ENCODE measurements at places on chromosomes 4 and X. TPM values are rescaled to one million over a fixed set of nuclear protein-coding genes. Genes with fewer than 3 reads are reported as not detected.

DNA sequence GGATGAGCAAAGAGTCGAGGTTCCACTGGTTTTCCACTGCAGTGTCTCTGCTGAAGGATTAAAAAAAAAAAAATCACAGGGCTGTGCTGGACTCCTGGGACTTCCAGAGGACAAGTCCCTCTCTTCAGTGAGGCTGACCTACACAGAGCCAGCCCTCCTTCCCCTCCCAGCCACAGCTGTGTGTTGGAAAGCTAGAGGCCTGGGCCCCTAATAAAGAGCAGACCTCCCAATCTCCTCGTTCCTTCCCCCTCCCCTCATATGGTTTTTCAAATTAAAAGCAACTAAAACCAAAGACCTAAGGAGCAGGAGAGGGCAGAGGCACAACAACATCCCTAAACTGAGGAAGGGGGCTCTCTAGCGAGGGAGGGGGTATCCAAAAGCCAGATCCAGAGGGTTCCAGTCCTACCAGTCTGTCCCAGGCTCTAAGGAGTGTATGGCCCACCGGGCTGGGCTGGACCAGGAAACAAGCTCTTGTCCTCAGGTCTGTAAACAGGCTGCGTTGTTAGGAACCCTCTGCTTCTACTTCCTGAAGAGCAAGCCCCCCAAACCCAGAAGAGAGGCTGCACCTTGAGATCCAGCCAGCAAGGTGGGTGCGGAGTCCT lies 4.0 kb upstream of the PDGFRA start:
- peaks cover 17% of the 10 kb centered on the region for H3K27me3 ChIP-seq
- peaks cover 22% of the 10 kb centered on the region for H3K4me1 ChIP-seq
- H3K27ac ChIP-seq, result no peak overlapping the region
- no peak overlapping the region for H3K4me3 ChIP-seq
- no peak for DNase-seq

DNA sequence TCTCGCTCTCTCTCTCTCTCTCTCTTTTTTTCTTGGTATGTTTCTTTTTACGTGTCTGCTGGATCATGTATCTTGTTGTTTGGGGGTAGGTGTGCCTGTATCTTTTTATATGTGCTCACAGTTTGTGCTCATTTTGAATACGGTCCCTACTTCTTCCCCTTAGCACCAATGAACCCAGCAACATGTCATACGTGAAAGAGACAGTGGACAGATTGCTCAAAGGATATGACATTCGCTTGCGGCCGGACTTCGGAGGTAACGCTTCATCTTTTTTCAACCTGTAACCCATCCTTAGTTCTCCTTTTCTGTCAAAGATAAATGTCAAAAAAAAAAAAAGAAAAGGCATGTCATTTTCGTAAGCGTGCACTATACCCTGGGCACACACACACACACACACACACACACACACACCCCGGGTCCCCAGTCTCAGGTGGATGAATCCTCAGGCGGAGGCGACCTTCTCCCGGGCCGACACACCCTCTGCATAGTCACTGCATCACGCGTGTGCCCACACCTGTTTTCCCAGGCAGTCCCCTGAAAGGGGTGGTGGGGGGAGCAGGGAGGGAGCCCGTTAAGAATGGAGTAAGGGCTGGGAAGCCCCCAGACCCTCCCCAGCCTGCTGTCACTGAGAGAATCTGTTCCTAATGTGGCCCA lies 511 bp downstream of the GABRB1 start:
- H3K27ac ChIP-seq, result no peak overlapping the region
- no peak for DNase-seq
- H3K4me1 ChIP-seq, result peaks cover 12% of the 10 kb centered on the region
- no peaks in the 10 kb centered on the region for H3K36me3 ChIP-seq

DNA sequence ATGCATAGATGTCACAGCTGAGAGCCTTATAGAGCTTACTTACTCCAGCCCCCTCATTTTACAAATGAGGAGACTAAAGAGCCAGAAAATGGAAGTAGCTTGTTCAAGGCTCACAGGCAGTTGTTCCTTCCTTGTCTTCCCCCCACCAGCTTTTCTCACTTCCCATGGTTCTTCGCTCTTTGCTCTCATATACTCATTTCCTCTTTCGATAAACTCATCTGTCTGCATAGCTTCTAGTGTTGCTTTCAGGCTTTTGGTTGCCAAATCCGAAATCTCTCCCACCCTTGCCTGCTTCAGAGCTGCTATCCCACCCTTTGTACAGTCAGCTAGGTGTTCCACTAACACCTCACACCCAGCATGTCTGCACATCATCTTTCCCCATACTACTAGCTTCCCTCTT lies 25.0 kb upstream of the GJB1 start:
- H3K27ac ChIP-seq, result peak overlapping the region; percentile 50
- DNase-seq, result peak; percentile 20
- H3K4me3 ChIP-seq, result peak overlapping the region; percentile 62
- H3K4me1 ChIP-seq, result no peaks in the 10 kb centered on the region
- no peaks in the 10 kb centered on the region for H3K36me3 ChIP-seq

GRCh38 chr4:25252230-25253070 lies 18.6 kb downstream of the PI4K2B start:
- H3K36me3 ChIP-seq, result peaks cover 18% of the 10 kb centered on the region
- DNase-seq, result no peak
- H3K27me3 ChIP-seq, result no peaks in the 10 kb centered on the region
- no peak overlapping the region for H3K27ac ChIP-seq
- H3K4me1 ChIP-seq, result no peaks in the 10 kb centered on the region

DNA sequence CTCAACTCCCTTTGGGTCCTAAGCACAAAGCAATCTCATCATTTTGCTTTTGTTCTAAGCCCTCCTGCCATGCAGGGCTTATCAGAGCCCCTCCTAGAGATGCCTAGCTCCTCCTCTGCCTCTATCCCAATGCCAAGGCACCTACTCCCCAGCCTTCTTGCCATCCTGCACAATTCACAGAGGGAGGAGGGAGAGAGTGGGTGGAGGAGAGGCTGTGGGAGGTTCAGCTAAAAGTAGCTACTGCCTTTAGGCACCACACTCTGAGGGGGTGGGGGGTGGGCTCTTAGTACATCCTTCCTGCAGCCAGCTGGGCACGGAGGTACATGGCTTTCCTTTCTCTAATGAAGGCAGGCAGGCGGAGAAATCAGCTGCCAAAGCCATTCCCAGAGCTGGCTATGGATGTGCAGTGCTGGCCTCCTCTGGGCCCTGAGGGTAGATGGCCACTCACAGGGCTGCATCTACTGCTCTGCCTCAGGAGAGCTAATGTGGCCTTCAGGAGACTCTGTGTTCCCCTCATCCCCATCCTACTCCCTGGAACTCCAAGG lies 40.1 kb downstream of the ARHGEF9 start:
- DNase-seq, result no peak
- H3K4me1 ChIP-seq, result peaks cover 18% of the 10 kb centered on the region
- H3K36me3 ChIP-seq, result no peaks in the 10 kb centered on the region
- no peak overlapping the region for H3K4me3 ChIP-seq

- H3K27me3 ChIP-seq, result no peaks in the 10 kb centered on the region
- H3K4me1 ChIP-seq, result no peaks in the 10 kb centered on the region
- no peak overlapping the region for H3K27ac ChIP-seq
- no peak for DNase-seq
- no peaks in the 10 kb centered on the region for H3K36me3 ChIP-seq
- H3K4me3 ChIP-seq, result no peak overlapping the region
Observed at GRCh38 chr4:65393078-65393477, 277.2 kb downstream of the EPHA5 start.

DNA sequence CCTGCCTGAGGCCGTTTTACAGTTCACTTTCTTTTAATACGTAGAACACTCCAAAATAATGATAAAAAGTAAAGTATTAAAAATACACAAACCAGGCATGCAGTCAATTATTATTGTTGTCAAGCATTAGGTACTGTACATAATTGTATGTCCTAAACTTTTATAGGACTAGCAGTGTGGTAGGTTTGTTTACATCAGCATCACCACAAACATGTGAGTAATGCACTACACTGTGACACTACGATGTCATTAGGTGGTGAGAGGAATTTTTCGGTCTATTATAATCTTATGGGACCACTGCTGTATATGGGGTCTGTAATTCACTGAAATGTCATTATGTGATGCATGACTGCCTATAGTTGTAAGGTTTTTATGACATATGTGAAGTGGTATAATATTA lies 149.5 kb upstream of the SH3RF1 start:
- no peak overlapping the region for H3K4me3 ChIP-seq
- no peak overlapping the region for H3K27ac ChIP-seq
- no peaks in the 10 kb centered on the region for H3K27me3 ChIP-seq
- DNase-seq, result no peak

DNA sequence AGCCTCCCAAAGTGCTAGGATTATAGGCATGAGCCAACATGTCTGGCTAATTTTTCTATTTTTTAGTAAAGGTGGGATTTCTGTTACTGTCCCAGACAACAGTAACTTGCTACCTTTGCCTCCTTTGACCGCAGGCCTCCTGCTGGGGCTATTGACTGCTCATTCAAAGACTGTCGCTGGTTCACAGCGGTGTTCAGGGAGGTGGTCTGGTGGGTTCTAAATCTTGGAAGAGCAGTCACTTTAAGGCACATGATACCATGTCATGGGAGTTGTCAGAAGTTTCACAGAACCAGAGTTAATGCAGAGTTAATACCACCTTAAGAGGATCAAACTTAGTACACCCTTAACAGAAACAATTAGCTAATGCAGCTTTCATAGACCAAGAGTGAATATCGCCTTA lies 3.8 kb downstream of the ASMT start:
- H3K36me3 ChIP-seq, result no peaks in the 10 kb centered on the region
- no peak overlapping the region for H3K27ac ChIP-seq
- DNase-seq, result no peak
- H3K4me3 ChIP-seq, result no peak overlapping the region
- no peaks in the 10 kb centered on the region for H3K27me3 ChIP-seq
- peaks cover 11% of the 10 kb centered on the region for H3K4me1 ChIP-seq

DNA sequence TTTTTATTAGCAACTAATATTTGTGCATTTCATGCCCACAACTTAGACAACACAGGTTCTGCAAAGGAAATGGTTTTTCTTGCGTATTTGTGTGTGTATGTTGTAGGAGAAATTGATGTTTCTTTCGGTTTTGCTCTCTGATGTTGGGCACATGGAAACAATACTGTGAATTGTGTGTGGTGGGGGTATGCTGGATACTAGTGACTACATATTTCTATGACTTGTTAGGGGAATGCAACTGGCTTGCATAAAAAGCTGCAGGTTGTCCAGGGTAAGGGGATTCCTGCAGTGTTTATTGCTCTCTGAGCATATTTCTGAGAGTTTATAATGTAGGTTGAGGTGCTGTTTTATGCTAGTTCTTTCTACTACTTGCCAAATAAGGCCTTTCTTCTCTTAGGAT lies 11.6 kb downstream of the DLG3 start:
- H3K36me3 ChIP-seq, result no peaks in the 10 kb centered on the region
- peak; percentile 28 for DNase-seq
- no peak overlapping the region for H3K27ac ChIP-seq
- H3K4me1 ChIP-seq, result peaks cover 11% of the 10 kb centered on the region
- H3K4me3 ChIP-seq, result peak overlapping the region; percentile 57

DNA sequence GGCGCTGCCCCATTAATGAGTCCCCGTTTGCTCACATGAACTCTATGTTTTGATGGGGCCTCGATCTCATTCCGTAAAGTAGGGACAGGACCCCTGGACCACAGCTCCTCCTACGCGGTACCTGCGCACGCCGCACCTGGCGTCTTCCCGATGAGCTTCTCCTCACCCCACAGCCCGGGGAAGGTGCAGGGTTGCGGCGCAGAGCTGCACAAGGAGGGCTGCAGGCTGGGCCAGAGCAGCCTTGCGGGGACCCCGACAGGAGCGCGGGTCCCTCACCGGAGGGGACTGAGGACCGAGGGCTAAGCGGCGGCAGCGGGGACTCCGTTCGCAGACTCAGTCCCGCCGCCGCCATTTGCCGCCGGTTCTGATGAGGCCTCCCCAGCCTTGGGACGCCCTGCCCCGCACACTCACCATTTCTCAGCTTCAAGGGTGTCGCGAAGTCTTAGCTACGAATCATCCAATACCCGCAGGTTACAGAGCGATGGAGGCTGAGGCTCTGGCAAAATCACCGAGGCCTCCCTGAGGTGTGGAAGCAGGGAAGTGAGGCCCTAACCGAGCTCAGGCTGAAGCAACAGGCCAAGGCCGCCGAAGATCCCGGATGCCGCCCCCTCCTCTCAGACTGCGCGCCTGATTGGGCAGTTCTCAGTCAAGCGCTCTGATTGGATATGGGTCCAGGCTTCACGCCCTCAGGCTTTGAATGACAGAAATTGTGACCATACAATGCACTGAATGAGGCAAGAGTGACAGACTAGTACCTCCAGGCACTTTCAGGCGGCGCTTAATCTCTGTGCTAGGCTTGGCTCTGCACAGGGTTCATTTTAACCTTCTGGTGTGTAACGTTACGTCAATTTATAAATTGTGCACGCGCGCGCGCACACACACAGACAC lies 25.1 kb downstream of the ZNF721 start:
- no peaks in the 10 kb centered on the region for H3K27me3 ChIP-seq
- peak; percentile 97 for DNase-seq
- peaks cover 43% of the 10 kb centered on the region for H3K36me3 ChIP-seq
- peak overlapping the region; percentile 92 for H3K27ac ChIP-seq
- peaks cover 7% of the 10 kb centered on the region for H3K4me1 ChIP-seq

- DNase-seq, result no peak
- no peaks in the 10 kb centered on the region for H3K27me3 ChIP-seq
- no peak overlapping the region for H3K27ac ChIP-seq
- H3K4me1 ChIP-seq, result no peaks in the 10 kb centered on the region
- H3K36me3 ChIP-seq, result peaks cover 2% of the 10 kb centered on the region
Observed at GRCh38 chrX:2301901-2302300, 198.9 kb downstream of the DHRSX start.

GRCh38 chr4:111480510-111480909 lies 664.7 kb upstream of the FAM241A start:
- H3K4me3 ChIP-seq, result no peak overlapping the region
- H3K27ac ChIP-seq, result no peak overlapping the region
- no peak for DNase-seq
- H3K36me3 ChIP-seq, result no peaks in the 10 kb centered on the region
- no peaks in the 10 kb centered on the region for H3K4me1 ChIP-seq
- H3K27me3 ChIP-seq, result no peaks in the 10 kb centered on the region

- H3K27me3 ChIP-seq, result no peaks in the 10 kb centered on the region
- H3K27ac ChIP-seq, result no peak overlapping the region
- no peak overlapping the region for H3K4me3 ChIP-seq
- H3K4me1 ChIP-seq, result no peaks in the 10 kb centered on the region
- no peaks in the 10 kb centered on the region for H3K36me3 ChIP-seq
Observed at GRCh38 chrX:44765556-44765955, 78.3 kb upstream of the DUSP21 start.

ERCC6L gene
- 0.12 TPM for total RNA-seq

MAMLD1 gene
- 0.46 TPM for total RNA-seq

MEPE gene
- not detected for total RNA-seq

AMBN gene
- total RNA-seq, result not detected

ANXA3 gene
- 7.4 TPM for total RNA-seq
